ENCODE measurements at places on chromosomes 3 and 15. TPM values are rescaled to one million over a fixed set of nuclear protein-coding genes. Genes with fewer than 3 reads are reported as not detected.

Gene TRIM42
- not detected for total RNA-seq

Gene AADACL2
- total RNA-seq: 0.10 TPM

Gene FHIT
- 13.0 TPM for total RNA-seq

Gene SPINK8
- total RNA-seq: not detected

Gene SPESP1
- not detected for total RNA-seq

Gene ZNF80
- total RNA-seq: not detected

Gene RHCG
- total RNA-seq: 1.1 TPM

Gene REC114
- not detected for total RNA-seq

Gene TM6SF1
- total RNA-seq: 0.52 TPM

Gene IQCF5
- not detected for total RNA-seq

Gene SLC9A9
- 6.8 TPM for total RNA-seq

Gene SEMA5B
- 1.4 TPM for total RNA-seq

Gene DALRD3
- total RNA-seq: 25.0 TPM

Gene NR2E3
- total RNA-seq: not detected

Gene GOLGA6D
- not detected for total RNA-seq

Gene PRSS50
- total RNA-seq: 1.1 TPM

Gene UACA
- total RNA-seq: 46.4 TPM

Gene SOX14
- not detected for total RNA-seq

Gene CKMT1A
- total RNA-seq: 3.3 TPM

Gene TCTA
- total RNA-seq: 20.9 TPM
